ENCODE measurements at places on chromosomes 12 and 14. TPM values are rescaled to one million over a fixed set of nuclear protein-coding genes. Genes with fewer than 3 reads are reported as not detected.

- DNase-seq = no peak
- no peaks in the 10 kb centered on the region for H3K4me1 ChIP-seq
- peaks cover 4% of the 10 kb centered on the region for H3K27me3 ChIP-seq
- no peaks in the 10 kb centered on the region for H3K36me3 ChIP-seq
- no peak overlapping the region for H3K27ac ChIP-seq
Measured at GRCh38 chr12:52655251-52655650, 3.2 kb upstream of the KRT2 start.

DNA sequence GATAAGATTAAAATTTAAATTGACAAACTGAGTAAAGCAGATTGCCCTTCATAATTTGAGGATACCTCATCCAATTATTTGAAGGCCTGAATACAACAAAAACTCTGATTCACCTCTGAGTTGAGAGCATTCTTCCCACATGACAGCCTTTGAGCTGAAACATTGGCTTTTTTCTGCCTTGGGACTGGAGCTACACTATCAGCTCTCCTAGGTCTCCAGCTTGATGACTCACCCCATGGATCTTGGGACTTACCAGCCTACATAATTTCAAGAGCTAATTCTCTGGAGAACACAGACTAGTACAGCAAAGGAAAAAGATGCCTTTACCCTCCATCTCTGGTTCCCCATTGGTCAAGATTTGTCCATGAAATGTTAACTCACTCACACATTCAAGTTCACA is 555.1 kb downstream of the FOXG1 start:
- no peak overlapping the region for H3K27ac ChIP-seq
- no peaks in the 10 kb centered on the region for H3K36me3 ChIP-seq
- no peaks in the 10 kb centered on the region for H3K27me3 ChIP-seq
- no peaks in the 10 kb centered on the region for H3K4me1 ChIP-seq
- H3K4me3 ChIP-seq = no peak overlapping the region
- no peak for DNase-seq

DNA sequence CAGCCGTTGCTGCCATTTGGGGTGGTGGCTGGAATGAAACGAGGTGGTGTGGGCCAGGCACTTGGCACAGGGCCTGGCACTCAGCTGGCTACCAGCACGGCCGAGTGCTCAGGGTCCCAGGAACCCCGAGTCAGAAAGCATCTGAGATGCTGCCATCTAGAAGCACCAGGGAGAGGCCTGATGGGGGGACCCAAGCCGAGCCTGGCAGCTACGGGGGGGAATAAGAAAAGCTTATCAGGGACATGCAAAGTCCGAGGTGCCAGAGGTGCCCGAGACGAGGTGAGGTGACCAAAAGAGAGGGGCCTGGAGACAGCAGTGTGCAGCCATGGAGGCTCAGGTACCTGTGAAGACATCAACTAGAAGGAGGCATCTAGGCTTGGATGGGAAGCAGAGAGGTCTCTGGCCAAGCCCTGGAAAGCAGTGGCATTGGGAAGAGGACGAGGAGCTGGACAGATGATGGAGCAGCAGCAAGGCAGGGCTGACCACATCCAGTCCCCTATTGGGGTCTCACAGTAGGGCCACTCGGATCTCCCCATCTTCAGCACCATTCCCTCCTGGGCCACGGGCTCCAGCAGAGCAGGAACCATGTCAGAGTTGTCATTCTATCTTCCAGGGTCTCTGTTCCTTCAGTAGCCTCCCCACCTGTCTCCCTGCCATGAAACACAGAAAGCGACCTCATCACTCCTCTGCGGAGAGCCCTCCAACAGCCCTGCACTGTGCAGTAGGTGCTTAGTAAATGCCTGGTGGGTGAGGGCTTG is 59.3 kb upstream of the DIO3 start:
- H3K27me3 ChIP-seq = no peaks in the 10 kb centered on the region
- no peak overlapping the region for H3K27ac ChIP-seq
- no peaks in the 10 kb centered on the region for H3K36me3 ChIP-seq
- no peak overlapping the region for H3K4me3 ChIP-seq
- H3K4me1 ChIP-seq = no peaks in the 10 kb centered on the region
- DNase-seq = peak; percentile 28

CAMKK2 gene
- 29.2 TPM for total RNA-seq

- no peaks in the 10 kb centered on the region for H3K4me1 ChIP-seq
- H3K27me3 ChIP-seq = no peaks in the 10 kb centered on the region
- no peaks in the 10 kb centered on the region for H3K36me3 ChIP-seq
- H3K4me3 ChIP-seq = no peak overlapping the region
- H3K27ac ChIP-seq = no peak overlapping the region
Measured at GRCh38 chr12:98980508-98980907, 335.4 kb downstream of the APAF1 start.
